Sigmoid colon (tissue), 7 donors: ENCODE measurements at places on chromosomes 13 and 19. TPM values are rescaled to one million over a fixed set of nuclear protein-coding genes. Genes with fewer than 3 reads are reported as not detected.

Gene TJP3
- total RNA-seq, result not detected

DNA sequence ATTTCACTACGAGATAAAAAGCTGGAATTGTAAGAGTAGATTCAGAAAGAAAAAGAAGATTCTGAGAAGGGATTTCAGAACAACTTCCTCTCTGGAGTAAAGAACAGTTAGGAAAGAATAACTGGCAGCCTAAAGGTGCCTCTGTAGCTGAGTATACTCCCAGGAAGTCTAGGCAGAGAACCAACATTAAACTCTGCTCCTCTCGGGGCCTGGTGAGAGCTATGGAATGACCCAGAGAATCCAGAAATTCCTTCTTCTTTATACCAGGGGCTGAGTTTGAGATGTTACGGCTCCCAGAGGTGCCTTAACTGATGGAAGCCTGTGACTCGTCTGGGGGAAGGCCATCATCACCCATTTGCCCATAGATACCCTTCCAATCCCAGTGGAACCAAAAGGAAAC lies 39.1 kb downstream of the FAM216B start:
- H3K27ac ChIP-seq, result no peak overlapping the region
- H3K4me3 ChIP-seq, result no peak overlapping the region
- no peaks in the 10 kb centered on the region for H3K36me3 ChIP-seq
- H3K4me1 ChIP-seq, result peaks cover 9% of the 10 kb centered on the region

DNA sequence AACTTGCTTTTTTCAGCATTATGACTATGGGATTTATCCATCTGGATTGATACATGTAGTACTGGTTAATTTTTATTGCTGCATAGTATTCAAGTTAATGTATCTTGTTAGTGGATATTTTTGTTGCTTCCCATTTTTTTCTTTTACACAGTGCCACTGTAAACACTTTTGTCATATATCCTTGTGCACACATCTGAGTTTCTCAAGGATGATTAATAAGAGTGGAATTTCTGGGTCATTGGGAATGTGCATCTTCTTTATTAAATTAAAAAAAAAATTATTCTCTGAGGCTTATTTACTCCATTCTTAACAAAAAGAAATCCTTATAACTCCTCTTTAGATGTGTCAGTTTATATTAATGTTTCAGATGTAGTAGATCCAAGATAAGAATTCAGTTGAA lies 27.3 kb downstream of the B3GLCT start:
- H3K4me1 ChIP-seq, result no peaks in the 10 kb centered on the region
- no peaks in the 10 kb centered on the region for H3K36me3 ChIP-seq
- H3K27me3 ChIP-seq, result no peaks in the 10 kb centered on the region
- H3K27ac ChIP-seq, result no peak overlapping the region
- no peak for DNase-seq

DNA sequence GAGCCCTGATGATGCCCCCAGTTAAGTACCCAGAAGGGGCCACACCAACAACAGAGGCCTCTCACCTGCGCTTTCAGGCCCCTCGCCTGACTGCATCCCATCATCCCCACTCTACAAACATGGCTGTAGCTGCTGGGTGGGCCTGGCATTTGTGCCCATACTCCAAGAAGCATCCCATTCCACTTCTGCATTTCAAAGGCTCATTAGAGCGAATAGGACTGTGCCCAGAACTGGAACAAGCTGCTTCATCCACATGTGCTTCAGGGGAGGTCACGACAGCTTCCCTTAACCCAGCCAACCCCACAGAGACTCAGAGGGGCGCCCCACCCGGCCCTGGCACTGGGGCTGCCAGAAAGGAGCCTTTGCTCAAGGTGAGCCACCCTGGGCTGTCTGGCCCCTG lies 156.9 kb downstream of the SIPA1L3 start:
- H3K36me3 ChIP-seq, result no peaks in the 10 kb centered on the region
- no peak overlapping the region for H3K27ac ChIP-seq
- no peaks in the 10 kb centered on the region for H3K27me3 ChIP-seq
- no peak overlapping the region for H3K4me3 ChIP-seq
